ENCODE measurements at places on chromosomes 12 and 14. TPM values are rescaled to one million over a fixed set of nuclear protein-coding genes. Genes with fewer than 3 reads are reported as not detected.

DNA sequence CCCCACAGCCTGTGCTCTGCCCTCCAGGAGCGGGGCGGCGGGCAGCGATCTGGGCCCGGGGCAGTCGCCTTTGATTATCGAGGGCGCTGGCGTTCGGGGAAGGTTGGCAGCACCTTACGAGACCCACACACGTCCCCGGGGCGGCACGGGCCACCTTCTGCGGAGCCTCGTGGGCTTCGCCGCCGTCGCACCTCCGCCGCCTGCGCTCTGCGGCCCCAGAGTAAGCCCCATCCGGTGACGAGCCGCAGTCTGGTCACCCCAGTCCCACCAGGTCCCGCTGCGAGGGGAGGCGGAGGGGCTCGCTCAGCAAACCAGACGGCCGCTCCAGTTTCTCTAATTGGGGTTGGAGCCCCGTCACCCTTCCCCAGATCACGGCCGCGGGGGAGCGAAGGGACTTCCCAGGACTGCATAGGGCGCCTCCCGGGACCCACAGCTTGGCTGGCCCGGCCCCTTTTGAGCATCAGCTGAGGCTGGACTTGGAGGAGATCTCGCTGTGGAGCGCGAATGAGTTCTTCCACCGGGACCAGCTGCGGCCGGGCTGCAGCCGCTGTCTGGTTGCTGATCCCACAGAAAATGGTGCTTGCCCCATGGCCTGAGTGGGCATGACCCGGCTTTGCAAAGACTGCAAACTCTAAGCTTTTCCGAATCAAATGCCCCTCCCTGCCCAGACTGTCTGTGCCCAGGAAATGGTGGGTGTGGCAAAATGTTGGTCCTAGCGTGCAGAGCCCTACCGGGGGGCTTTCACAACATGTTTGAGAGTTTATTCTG, 560 bp downstream of the LGALS3 start:
- no peak for DNase-seq

GRCh38 chr12:110280392-110280778, 662 bp upstream of the ATP2A2 start:
- peak; percentile 86 for DNase-seq

DNA sequence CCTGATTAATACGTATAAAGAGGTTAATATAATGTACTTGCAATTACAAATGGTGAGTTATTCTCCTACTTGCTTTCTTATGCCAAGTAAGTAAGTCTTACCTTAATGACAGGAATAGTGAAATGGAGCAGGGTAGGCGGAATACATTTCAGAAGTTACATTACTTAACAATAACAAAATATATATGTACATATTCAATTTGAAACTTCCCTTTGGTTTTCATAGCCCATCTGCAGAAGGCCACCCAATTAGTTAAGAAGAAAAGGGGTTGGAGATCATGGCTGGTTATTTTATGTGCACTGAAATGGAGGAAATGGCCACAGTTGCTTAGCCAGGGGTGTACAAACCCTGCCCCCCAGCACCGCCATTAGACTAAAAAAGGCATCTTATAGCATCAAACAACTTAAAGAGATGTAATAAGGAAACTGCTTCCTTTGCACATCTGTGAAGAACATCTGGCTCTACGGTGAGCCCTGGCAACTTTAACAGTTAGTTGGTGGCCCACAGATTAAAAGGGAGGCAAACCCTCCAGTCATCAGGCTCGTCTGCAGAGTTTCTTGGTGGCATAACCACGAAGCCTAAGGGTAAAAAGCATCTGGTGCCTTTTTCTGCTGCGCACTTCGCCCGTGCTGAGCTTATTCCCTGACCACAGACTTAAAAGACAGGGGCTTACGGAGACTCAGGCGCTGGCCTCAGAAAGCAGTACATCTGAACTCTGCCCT, 38.8 kb upstream of the DACT1 start:
- DNase-seq: no peak

- DNase-seq: no peak
Observed at GRCh38 chr12:2277492-2278155, 224.8 kb downstream of the CACNA1C start.

GRCh38 chr12:87585882-87586557, 443.2 kb downstream of the C12orf50 start:
- DNase-seq: no peak

GRCh38 chr12:30624009-30624408, 71.7 kb downstream of the IPO8 start:
- no peak for DNase-seq

DNA sequence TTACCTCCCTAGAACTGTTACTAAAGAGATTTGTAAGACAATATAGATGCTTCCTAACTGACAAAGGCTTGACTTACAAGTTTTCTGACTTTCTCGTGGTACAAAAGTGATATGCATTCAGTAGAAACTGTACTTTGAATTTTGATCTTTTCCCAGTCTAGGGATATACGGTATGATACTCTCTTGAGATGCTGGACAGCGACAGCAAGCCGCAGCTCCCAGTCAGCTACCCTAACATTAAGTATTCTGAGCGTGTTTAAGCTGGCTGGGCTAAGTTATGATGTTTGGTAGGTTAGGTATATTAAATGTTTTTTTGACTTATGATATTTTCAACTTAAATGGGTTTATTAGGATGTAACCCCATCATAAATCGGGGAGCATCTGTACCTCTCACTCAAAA, 55.2 kb upstream of the CDKL1 start:
- DNase-seq: no peak

DNA sequence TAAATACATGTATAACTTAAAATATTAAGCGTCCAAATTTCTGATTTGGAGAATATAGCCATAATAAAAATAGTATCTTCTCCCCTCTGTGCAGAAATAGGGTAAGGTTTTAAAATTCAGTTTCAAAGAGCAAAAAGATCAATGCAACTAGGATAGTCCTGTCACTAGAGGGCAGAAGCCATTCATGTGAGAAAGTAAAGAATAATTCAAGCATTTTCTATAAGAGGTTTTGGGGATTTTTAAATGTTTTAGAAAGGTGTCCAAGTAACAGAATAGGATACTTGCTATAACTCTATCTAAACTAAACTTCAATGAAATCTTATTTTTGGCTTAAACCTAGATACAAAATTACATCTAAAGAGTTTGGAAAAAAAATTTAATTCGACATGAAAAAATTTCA, 50.3 kb downstream of the ADAMTS20 start:
- DNase-seq: peak; percentile 64

GRCh38 chr12:39846971-39847650, 227.5 kb upstream of the ABCD2 start:
- no peak for DNase-seq

GRCh38 chr12:38915429-38916182, 10.2 kb upstream of the CPNE8 start:
- DNase-seq: no peak

DNA sequence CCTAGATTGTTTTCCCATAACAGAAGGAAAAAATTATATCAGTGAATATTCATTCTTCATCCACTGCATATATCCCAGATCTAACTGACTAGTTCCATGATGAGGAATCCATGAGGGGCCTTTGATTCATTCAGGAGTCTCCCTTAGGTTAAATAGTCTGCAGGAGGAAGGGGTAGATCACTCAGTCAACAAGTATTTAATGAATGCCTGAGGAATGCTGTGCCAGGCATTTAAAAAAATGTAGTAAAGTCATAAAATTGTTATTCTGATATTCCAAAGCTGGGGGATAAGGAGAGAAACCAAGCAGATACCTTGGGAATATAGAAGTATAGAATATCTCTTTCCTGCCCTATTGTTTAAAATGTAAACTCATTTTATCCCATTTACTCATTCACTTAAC, 216.2 kb upstream of the CAND1 start:
- DNase-seq: no peak

DNA sequence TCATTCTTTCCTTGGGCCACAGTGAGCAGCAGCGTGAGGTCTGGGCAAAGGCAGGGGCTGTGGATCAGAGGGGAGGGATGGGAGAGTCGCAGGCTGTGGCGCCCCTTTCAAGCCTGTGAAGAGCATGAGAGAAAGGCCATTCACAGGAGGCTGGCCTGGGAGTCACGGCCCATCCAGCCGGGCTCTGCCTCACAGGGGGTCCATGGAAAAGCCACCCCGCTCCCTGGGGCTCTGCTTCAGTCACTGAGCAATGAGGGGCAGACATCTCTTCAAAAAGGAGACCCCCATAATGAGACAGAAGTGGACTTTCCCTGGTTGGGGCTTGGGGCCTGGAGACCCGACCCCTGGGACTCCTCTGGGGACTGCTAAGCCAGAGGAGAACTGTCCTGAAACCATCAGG, 117.0 kb upstream of the GSC start:
- DNase-seq: no peak

GRCh38 chr12:32820376-32820931, 64.8 kb upstream of the YARS2 start:
- DNase-seq: no peak

DNA sequence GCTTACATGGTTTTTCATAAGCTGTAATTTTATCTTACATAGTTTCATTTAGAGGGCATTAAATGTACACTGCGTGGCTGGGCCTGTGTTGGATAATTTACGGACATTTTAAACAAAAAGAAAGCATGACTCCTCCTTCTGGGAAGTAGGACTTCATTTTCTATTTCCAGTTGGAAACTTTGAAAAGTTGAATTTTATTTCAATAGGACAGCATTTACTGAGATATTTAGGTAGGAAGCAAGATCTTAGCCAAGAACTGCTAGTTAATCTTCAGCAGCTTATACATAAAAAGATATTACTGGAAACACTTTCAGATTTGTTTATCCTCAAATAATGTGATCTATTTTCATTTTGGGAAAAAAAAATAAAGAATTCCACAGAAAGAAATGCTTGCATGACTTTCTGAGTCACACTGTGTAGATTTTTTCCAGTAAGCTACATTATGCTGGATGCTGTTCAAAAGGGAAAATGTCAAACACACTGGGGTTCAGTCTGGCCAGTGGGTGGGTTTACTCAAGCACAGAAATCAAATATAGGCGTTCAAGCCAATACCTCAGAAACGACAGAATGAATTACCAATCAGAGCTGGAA, 239.4 kb upstream of the KRR1 start:
- DNase-seq: no peak

- no peak for DNase-seq
Observed at GRCh38 chr12:70002097-70002911, 177.3 kb downstream of the MYRFL start.

- DNase-seq: no peak
Observed at GRCh38 chr14:20489093-20489994, 16.0 kb upstream of the RNASE10 start.

GRCh38 chr12:23556661-23557060, 392.8 kb downstream of the SOX5 start:
- no peak for DNase-seq

GRCh38 chr14:61106959-61107641, 126.1 kb downstream of the SLC38A6 start:
- DNase-seq: peak; percentile 87

DNA sequence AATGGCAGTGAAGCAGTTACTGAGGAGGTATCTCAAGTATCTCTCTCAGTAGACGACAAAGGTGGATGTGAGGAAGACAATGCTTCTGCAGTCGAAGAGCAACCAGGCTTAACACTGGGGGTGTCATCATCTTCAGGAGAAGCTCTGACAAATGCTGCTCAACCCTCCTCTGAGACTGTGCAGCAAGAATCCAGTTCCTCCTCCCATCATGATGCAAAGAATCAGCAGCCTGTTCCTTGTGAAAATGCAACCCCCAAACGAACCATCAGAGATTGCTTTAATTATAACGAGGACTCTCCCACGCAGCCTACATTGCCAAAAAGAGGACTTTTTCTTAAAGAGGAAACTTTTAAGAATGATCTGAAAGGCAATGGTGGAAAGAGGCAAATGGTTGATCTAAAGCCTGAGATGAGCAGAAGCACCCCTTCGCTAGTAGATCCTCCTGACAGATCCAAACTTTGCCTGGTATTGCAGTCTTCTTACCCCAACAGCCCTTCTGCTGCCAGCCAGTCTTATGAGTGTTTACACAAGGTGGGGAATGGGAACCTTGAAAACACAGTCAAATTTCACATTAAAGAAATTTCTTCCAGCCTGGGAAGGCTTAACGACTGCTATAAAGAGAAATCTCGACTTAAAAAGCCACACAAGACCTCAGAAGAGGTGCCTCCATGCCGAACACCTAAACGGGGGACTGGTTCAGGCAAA, 216.6 kb downstream of the AKAP6 start:
- DNase-seq: no peak

- DNase-seq: no peak
Observed at GRCh38 chr12:131586269-131586668, 124.6 kb upstream of the SFSWAP start.

DNA sequence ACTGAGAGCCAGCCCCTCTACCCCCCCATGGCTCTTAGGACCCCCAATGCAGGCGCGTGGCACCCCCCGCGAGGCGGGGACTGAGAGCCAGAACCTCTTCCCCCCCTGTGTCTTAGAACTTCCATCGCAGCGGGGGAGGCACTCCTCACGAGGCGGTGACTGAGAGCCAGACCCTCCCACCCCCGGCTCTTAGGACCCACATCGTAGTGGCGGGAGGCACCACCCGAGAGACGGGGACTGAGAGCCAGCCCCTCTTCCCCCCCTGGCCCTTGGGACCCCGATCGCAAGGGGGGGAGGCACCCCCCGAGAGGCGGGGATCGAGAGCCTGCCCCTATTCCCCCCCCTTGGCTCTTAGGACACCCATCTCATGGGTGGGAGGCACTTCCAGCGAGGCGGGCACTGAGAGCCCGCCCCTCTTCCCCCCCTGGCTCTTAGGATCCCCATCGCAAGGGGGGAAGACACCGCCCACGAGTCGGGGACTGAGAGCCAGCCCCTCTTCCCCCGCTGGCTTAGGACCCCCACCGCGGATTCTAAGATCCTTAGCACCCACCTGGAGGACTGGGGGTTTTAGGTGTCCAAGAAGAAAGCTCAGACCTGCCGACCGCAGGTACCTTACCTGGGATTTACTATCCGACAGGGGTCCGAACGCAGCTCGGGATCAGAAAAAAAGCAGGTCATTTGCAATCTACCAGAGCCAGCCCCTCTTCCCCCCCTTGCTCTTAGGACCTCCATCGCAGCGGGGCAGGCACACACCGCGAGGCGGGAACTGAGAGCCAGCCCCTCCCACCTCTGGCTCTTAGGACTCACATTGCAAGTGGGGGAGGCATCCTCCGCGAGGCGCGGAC, 44.9 kb downstream of the DDX11 start:
- DNase-seq: no peak

GRCh38 chr14:66539034-66539433, 31.1 kb downstream of the GPHN start:
- DNase-seq: no peak

Gene CABP1
- not detected for total RNA-seq

Gene KIF26A
- total RNA-seq: not detected

Gene BCL11B
- not detected for total RNA-seq

Gene TBX3
- not detected for total RNA-seq

Gene PROX2
- 2.3 TPM for total RNA-seq

Gene VRTN
- not detected for total RNA-seq

Gene BBS10
- 22.1 TPM for total RNA-seq

Gene TAS2R14
- 12.6 TPM for total RNA-seq

Gene DYNC1H1
- 340 TPM for total RNA-seq

Gene ART4
- not detected for total RNA-seq

Gene SERPINA12
- total RNA-seq: not detected

All from Karpas-422 (cell line).